Erythroblast (primary cell): ENCODE measurements at places on chromosomes 2 and 18.
A peak's percentile ranks its signal among the peaks of the same experiment; 100 is the strongest.

DNA sequence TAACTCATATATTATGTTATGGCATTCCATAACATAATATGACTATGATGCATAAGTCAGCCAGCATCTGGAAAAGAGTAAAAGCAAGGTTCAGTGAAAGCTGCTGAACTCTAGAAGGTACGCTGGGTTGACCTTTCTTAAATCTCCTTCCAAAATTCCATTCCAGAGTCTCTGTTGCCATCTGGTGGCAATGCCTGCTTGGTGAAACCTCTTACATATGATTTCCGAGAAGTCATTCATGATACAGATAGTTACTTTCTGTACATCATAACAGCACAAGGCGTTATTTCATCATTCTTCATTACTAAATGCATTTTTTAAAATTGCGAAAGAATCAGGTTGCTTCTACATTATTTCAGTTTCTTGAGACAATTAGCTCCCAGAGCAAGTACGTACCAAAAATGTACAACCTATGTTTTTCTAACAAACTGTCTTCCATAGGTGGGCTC, 7.0 kb upstream of the EPG5 start:
- peak; percentile 93 for DNase-seq

DNA sequence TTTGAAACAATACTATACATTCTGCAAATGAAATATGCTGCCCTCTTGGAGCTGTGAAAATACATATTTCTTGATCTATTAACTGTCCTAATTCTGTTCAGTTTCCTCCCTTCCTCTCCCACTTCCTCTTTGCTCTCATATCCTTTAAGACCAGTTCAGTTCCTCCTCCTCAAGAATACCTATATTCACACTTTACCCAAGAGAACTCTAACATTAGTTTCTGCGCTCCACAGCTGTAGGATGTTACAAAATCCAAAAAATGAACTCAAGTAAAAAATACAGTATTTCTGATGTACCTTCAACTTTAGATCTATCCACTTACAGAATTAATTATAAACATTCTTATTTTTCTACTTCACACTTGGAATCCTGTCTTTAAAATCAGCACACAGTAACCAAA, 5.4 kb downstream of the ITSN2 start:
- peak; percentile 17 for DNase-seq

- no peak for DNase-seq
Observed at GRCh38 chr2:62435720-62436119, 70.3 kb downstream of the TMEM17 start.

DNA sequence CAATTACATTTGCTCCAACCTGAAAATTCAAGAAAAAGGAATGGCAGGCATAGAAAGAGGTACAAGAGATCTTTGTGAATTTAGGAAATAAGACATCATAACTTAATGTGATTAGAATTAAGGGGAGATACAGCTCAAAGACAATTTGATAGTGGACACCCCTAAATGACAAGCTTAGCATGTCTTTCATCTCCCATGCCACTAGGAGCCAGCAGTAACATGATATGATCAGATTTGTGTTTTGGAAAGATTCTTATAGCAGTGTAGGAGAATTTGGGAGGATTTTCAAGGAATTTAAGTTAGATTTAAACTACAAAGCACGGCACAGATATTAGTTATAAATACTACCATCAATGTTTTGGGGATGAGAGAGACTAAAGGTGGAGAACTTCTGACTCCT, 340.8 kb downstream of the RDH14 start:
- no peak for DNase-seq

GRCh38 chr2:149329489-149330126, 779 bp upstream of the LYPD6 start:
- DNase-seq: no peak

GRCh38 chr2:190972213-190972612, 41.8 kb downstream of the STAT1 start:
- no peak for DNase-seq

GRCh38 chr2:22027345-22028005, 903.7 kb downstream of the TDRD15 start:
- DNase-seq: no peak

DNA sequence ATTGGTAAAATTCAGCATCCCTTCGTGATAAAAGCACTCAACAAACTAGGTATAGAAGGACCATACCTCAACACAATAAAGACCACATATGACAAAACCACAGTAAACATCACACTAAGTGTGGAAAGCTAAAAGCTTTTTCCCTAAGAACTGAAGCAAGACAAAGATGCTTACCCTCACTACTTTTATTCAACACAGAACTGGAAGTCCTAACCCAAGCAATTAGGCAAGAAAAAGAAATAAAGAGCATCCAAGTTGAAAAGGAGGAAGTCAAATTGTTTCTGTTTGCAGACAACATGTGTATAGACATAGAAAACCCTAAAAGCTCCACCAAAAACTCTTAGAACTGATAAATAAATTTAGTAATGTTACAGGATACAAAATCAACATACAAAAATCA, 271.7 kb downstream of the RBM43 start:
- no peak for DNase-seq

DNA sequence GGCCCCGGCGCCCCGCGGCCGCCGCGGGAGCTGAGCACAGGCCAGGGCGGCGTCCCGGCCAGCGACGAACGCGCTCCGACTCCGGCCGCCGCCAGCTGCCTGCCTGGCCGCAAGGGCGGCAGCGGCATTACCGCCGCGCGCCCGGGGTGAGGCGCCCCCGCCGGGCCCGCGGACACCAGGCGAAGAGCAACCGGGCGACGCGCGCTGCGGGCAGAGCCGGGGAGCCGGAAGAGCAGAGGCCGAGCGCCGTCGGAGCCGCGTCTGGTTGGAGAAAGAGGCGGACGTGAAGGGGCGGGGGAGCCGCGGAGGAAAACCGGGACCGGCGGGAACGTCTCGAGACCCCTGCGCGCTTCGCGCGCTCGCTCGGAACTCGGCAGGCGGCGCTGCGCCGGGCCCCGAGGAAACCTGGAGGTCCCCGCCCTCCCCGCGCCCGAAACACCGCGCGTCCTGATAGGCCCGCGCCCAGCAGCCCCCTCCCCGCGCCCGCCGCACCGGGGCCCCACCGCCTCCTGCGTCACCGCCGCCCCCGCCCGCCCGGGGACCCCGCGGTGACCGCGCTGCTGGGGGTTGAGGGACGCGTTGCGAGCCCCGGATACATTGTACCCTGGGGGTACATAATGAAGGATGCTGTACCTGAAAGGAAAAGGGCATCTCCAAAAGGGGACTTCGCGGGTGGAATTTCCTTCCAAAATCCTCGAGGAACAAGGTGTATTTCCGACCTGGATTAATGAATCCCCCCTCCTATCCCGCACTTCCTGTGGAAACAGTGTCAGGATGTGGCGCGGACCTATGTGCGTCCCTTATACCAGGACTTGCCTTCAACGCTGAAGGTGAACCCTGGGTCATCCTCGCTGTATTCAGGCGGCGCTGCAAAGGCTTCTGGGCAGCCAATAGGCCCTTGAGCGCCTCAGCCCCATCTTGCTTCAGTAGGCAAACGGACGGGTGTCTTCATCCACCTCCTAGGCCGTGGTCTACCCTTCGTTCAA, 1.0 kb upstream of the B4GALT6 start:
- peak; percentile 92 for DNase-seq

GRCh38 chr2:10525573-10526265, 77.6 kb upstream of the ODC1 start:
- DNase-seq: no peak

- no peak for DNase-seq
Observed at GRCh38 chr2:191122638-191123294, 28.0 kb downstream of the STAT4 start.

DNA sequence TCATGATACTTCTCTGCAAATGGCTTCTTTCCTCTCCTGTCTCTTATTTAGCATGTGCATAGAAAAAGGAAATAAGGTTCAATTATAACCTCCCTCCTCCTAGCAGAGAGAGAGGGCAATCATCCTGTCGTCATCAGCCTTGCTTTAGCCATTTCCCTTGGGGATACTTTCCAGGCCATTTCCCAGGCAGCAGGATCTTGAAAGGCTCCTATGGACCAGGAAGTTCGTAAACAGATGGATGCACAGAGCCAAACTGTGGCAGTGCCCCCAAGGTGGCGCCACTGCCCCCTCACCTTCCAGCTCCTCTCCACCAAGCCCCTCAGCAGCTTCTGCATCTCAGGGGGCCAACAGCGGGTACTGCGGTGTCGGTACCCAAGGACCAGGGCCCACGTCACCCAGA, 157.4 kb downstream of the DTNA start:
- DNase-seq: peak; percentile 33

DNA sequence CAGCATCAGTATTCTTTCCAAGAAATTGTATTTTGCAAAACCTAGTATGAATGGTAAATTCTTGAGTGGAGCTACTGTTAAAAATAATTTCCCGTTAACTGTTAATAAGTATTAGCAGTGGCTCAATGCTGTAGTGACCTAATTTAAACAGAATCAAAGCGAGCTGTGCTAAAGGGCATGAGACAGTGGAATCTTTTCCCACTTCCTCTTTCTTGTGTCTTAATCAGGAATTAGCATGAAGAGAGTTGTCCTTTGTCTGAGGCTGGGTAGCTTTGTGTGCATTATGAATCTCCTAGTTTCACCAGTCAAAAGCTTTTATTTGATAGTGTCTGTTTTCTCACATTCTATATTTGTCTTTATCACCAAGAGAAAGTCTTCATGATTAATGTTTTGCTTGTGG, 298.8 kb upstream of the GCFC2 start:
- DNase-seq: no peak

DNA sequence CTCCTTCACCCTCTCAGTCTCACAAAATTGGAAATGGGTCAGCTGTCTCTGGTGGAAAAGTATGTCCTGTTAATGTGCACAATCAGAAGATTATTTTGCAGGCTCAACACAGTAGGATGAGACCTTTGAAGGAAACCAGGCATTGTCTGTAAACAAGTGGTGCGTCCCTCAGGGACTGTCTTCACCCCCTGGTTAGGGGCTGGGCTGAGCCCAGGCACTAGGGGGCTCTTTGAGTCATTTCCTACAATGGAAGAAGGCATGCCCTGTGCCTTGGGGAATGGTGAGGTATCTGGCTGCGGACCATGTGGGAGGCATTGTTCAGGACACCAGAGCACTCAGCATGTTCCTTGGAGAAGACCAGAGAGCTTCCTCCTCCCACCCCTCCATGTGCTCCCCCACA, 26.8 kb downstream of the PKDCC start:
- DNase-seq: no peak

- no peak for DNase-seq
Observed at GRCh38 chr2:223109341-223109740, 57.4 kb downstream of the KCNE4 start.

GRCh38 chr2:102193074-102193473, 6.3 kb downstream of the IL1RL2 start:
- DNase-seq: no peak
